ENCODE measurements at places on chromosomes 6 and 20. TPM values are rescaled to one million over a fixed set of nuclear protein-coding genes. Genes with fewer than 3 reads are reported as not detected.

Gene KCNK15
- total RNA-seq: 4.8 TPM

Gene MCHR2
- not detected for total RNA-seq

Gene SGK1
- total RNA-seq: 183 TPM

Gene IL17F
- total RNA-seq: not detected

Gene CTAGE9
- not detected for total RNA-seq

Gene ECT2L
- not detected for total RNA-seq

Gene SLC22A16
- total RNA-seq: not detected

Gene C6orf120
- total RNA-seq: 45.2 TPM

Gene EYS
- total RNA-seq: under 0.01 TPM

Data from smooth muscle cell of the pulmonary artery (primary cell).